DMS79 treated with DMSO at 0.1 percent for 48 hours (cell line): ENCODE measurements at places on chromosomes 1 and 21.

DNA sequence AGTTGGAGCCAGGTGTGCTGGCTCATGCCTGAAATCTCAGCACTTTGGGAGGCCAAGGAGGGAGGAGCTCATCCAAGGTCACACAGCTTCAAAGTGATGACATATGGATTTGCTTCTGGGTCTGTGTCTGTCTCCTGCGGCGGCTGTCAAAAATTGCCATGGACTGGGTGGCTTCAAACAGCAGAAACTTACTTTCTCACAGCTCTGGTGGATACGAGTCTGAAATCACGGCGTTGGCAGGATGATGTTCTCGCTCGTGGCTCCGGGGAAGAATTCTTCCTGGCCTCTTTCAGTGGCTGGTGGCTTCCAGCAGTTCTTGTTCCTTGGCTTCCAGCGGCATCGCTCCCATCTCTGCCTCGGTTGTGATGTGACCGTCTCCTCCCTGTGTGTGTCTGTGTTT, 314.8 kb upstream of the C1orf174 start:
- no peak for DNase-seq

DNA sequence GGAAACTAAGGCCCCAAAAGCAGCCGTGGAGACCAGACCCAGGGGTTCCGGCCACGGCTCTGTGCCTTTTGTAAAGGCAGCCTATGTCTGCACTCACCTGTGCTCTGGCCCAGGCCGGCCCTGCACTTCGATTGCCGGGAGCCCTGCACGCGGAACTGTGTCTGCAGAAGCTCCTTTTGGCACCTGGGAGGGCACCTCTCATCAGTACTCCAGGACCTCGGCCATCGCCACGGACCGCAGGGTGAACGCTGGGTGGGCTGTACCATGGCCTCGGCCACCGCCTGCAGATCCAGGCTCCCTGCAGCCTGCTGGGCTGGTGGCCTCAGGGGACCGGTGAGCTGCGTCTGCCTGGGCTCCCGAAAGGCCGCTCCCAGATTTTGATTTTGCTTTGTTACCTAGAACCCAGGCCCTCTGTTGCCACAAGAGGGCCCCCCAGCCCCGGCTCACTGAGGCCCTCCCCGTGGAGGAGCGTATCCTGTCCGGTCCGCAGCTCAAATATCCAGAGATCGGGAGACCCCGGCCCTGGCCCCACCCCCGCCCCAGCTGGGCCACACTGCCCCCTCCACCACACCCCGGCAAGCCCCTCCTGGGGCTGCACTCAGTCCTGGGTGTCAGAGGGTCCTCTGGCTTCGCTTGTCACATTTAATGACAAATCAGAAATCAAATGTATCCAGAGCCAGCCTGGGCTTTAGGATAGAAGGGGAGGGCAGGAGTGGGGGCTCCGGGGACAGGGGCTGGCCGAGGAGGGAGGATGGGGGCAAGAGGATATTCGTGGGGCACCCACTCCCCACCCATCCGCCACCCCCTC, 60.2 kb upstream of the PDE9A start:
- DNase-seq = no peak

DNA sequence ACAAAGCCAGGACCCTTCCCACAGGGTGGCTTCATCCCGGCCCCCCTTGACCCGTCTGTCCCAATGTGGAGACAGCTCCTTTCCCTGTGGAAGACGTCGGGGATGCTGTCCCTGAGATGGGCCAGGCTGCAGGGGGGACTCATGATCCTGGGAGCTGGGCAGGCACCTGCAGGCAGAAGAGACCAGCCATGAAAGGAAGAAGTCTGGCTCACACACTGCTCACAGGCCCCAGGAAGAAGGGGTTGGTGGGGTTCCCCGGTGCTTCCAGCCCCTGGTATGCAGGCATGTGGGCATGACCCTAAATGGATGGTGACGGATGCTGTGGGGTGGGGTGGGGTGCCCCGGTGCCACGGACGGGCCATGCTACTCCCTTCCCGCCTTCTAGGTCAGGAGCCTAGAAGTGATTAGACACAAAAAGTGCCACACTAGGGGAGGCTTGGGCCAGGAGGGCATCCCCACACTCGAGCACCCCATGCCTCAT, 8.3 kb downstream of the ACTRT2 start:
- no peak for DNase-seq

DNA sequence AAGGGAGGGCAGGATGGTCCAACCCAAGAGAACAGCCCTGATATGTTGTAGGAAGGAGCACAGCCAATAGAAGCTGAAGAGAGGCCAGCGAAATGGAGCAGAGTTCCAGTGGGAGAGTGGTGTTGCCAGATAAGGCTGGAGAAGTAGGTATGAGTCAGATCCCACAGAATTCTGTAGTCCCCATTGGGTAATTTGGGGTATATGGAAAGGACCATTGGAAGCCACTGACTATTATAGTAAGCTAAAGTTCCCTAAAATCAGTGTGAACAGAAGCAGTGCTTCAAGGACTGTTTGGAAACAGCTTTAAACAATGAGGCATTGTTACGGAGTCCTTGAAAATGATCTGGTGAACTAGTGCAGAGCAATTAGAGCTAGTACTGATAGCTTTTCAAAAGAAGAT, 63.0 kb downstream of the DISP1 start:
- DNase-seq = no peak

- DNase-seq = no peak
These were observed 898.6 kb downstream of the AMY1C start for GRCh38 chr1:104648269-104648691.

GRCh38 chr21:38129711-38130110, 127.1 kb upstream of the KCNJ15 start:
- DNase-seq = no peak

DNA sequence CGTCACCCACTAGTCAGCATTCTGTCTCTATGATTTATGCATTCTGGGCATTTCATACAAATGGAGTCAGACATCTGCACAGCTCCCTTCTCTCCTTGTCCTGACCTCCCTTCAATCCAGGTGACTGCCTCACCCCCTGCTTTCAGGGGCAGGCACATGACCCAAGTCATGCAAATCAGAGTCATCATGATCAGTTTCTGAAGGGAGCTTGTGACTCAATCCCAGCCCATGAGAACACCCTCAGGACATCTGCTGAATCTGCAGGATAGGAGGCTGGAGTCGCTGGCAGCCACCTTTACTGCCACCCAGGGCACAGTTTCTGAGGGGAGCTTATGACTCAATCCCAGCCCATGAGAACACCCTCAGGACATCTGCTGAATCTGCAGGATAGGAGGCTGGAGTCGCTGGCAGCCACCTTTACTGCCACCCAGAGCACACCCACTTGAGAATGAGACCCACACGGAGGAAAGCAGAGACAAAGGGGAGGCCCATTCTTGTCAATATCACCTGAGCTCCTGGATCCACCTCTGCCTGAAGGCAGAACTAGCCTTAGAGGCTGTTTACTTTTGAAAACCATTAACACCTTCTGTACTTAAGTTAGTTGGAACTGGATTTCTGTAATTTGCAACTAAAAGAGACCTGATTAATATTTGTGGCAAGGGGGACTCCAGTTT, 62.3 kb upstream of the SLC25A33 start:
- no peak for DNase-seq

DNA sequence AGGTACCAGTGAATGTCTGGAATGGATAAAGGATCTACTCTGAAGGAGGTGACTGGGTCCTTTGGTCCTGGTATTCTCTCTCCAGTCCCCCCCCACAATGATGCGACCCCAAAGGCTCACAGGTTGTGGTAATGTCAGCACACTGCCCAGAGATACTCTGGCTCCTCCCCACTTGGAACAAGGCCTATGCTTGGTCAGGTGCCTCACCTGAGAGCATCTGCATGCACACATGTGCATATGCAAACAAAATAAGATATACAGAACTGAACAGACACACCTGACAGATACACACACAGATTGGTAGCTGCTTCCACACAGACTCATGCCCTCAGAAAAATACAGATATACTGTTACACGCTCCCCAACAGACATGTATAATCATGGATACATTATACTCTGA, 33.5 kb downstream of the DMAP1 start:
- no peak for DNase-seq

DNA sequence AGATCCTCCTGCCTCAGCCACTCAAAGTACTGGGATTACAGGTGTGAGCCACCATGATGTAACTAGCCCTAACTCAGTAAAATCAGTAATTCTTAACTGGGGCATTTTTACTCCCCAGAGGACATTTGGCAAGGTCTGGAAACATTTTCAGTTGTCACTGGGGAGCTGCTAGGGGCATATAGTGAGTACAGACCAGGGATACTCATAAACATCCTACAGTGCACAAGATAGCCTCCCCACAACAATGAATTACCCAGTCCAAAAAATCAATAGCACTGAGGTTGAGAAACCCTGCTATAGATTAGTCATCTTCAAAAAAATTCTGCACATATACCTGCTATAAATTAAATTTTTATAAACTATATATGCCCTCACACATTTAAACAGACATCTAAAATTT, 13.0 kb downstream of the TM2D1 start:
- no peak for DNase-seq

DNA sequence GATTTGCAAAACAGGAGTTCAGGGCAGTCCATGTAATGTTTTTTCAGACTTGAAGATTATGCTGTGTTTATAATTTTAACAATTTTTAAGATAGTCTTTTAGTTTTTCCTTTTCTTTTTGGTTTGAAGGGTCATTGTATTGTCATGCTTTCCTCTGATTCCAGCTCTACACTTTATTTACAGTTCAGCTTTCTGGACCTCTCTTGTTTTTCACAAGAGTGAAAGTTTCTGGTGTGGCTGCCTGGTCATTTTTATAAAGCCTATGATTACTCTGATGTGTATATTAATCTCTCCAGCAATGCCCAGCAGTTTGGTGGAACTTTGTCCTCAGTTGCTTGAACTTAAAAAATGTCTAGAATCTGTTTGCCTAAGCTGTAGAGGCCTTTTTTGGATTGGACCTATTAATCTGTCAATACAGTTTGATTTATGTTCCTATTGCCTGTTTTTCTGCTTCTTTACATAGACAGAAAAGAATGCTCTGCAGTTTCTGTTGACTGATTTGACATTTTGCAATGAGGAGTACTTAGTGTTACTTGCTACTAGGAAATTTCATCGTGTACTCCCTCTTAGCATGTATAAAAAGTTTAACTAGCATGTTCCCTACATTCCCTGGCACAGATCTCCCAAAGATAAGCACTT, 52.2 kb downstream of the XCL2 start:
- DNase-seq = no peak

DNA sequence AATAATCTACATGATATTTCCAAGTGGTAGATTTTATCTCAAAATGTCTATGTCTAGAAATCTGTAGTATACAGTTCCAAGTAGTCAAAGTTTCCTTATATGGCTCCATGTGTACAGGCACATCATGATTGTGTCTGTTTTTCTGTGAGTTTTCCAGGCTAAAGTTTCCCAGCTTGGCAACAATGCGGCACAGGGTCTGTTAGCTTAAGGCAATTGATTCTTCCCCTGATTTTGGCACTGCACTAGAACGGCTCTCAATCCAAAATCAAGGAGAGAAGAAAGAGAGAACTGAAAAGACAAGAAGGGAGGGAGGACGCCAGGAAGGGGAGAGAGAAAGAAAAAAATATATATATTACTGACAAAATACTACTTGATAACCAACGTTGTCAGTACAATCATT, 193.9 kb upstream of the SNX7 start:
- DNase-seq = no peak

GRCh38 chr1:113784104-113784779, 25.0 kb upstream of the PHTF1 start:
- no peak for DNase-seq

DNA sequence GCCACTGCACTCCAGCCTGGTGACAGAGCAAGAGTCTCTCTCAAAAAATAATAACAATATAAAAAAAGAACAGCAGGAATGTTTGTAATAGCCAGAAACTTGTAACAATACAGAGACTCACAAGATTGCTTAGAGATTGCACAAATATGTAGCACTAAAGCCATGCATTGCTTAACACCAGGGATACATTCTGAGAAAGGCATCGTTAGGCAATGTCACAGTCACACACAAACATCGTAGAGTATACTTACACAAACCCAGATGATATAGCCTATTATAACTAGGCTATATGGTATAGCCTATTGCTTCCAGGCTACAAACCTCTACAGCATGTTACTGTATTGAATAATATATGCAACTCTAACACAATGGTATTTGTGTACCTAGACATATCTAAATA, 45.3 kb downstream of the GPATCH2 start:
- no peak for DNase-seq
